Esophagus mucosa (tissue), 1 donor: ENCODE measurements at places on chromosomes 12 and 14. TPM values are rescaled to one million over a fixed set of nuclear protein-coding genes. Genes with fewer than 3 reads are reported as not detected.

- ATAC-seq, result no peak
Observed at GRCh38 chr12:92186038-92186470, 40.4 kb upstream of the BTG1 start.

- ATAC-seq, result no peak
Observed at GRCh38 chr14:25484235-25484634, 434.3 kb upstream of the STXBP6 start.

- no peak for ATAC-seq
Observed at GRCh38 chr14:99467336-99468078, 13.2 kb downstream of the SETD3 start.

Gene PLA2G1B
- not detected for total RNA-seq

GRCh38 chr14:68462683-68463082 lies 330.2 kb downstream of the ZFP36L1 start:
- no peak for ATAC-seq

DNA sequence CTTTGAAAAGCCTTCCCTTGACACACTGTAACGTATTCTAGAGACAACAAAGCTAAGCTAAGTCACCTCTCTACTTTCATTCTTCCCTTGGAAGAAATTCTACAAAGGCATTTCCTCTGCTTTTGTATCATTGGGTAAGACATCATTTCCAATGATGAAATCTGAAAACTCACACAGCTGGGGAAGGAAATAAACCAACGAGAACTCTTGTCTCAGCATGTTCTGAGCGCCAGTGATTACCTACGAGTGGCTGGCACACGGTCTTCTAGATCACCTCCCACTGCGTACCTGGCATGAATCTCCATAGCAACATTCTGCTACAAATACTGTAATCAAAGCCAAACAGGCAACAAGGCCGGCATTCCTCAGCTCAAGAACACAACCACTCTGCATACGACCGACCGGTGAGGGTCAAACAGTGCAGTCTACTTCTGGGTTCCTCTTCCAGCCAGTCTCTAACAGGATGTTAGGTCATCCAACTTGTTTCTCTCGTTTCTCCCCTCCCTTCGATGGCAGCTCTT lies 7.6 kb downstream of the VPS37B start:
- ATAC-seq, result peak; percentile 78

Gene TOX4
- total RNA-seq, result 70.6 TPM

GRCh38 chr12:69824966-69825560 lies at the start of gene MYRFL:
Gene MYRFL (plus strand): TSS chr12:69825227. CDS start chr12:69825518, 291 bp downstream.
- ATAC-seq, result no peak

DNA sequence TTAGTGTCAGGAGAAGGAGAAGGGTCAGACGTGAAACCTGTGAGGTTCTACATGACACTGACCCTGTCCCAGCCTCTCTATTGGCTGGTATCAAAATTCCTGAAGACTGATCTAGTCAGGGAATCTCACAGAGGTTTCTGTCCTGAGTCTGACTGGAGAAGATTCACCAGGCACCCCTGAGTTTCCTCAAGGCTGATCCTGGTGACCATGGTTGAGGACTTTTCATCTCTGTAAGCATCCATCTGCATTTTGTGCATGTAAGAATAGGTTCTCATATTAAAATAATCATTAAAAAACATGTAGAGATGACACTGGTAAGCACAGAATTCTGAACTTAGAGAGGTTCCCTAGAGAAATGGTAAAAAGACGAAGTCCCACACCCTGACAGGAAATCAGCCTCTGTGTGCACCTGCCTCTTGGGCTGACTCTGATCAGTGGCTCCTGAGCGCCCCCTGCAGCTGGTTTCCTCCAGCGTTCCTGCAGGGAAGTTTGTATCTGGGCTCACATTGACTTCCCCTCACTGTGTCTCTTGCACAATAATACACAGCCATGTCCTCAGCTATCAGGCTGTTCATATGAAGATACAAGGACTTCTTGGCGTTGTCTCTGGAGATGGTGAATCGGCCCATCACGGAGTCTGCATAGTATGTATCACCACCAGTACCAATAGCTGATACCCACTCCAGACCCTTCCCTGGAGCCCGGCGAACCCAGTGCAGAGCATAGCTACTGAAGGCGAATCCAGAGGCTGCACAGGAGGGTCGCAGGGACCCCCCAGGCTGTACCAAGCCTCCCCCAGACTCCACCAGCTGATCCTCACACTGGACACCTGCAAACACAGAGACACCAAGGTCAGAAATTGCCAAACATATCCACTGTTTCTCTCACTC lies 991.9 kb downstream of the TMEM121 start:
- ATAC-seq, result no peak

GRCh38 chr12:47882781-47883546 lies 21.8 kb downstream of the VDR start:
- peak; percentile 34 for ATAC-seq

DNA sequence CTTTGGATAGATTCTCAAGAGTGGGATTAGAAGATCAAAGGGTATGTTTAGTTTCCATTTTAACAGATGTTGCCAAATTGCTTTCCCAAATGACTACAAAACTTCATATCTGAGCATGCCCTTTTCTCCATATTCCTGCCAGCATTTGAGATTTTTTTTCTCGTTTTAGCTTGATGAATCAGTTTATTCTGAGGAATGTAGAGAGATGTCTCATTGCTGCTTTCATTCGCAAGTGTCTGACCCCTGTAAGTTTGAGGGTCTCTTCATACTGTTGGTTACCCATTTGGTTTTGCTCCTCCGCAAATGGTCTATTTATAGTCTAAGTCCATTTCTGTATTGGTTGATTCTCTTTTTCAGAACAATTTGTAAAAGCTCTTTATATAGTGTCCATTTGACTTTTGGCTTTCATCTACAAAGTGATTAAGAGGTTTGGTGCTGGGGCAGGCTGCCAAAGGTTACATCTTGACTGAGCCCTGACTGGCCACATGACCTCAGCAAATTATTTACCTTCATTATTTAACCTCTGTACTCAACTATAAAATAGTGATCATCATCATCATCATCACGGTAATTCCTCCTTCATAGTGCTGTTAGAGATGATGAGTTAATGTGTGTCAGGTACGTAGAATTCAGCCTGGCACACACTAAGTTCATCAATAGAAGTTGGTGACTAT lies 33.6 kb downstream of the HCAR2 start:
- no peak for ATAC-seq

DNA sequence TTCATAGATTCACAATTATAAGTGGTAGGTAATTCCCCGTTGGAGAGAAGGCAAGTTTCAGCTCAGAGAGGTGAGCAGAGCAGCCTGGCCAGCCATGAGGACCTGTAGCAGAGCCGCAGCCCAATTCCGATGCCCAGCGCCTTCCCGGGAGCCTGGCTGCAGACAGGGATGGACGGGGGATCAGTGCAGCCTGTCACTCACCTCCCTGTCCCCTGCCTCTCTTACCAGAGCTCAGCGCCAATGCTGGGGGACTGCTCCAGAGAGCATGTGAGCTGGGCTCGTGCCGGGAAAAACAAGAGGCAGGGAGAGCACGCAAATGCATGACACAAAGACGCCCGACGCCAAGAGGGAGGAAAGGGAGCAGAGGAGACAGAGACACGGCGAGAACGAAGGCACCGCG lies 231.9 kb downstream of the BCL11B start:
- no peak for ATAC-seq

DNA sequence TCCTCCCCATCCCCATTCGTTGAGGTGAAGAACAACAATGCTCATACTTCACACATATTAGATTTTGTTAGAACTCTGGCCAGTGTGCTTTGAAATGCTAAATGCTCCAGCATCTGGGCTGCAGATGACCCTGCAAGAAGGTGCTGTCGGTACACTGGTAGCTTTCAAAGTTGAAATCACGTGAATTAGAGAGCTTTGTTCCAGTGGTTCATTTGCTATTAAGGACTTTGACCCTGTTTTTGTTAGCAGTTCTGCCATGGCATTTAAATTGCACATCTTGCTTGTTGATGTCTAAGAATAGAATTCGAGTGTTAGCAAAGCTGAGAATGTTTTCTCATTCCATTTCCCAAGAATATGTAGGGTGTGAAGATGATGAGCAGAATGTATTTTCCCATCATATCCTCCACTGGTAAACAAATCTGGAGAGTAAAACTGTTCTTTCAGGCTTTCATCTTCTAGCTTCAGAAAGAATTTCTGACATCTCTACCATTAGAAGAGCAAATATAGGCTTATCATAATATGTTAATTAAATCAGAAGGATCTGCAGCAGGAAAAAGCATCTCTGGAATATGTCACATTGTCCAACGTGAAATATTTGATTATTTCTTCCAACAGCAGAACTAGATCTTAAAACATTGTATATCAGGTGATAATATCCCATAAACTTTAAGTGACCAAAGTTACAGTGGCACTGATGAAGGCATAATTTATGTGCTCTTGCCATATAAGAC lies 98.8 kb upstream of the PDE3A start:
- no peak for ATAC-seq

Gene CIDEB
- total RNA-seq, result 27.4 TPM

Gene SERPINA10
- total RNA-seq, result not detected

Gene KRT78
- total RNA-seq, result 291 TPM

Gene CLEC6A
- not detected for total RNA-seq

Gene SIX6
- total RNA-seq, result not detected

Gene DCP1B
- 5.2 TPM for total RNA-seq

GRCh38 chr12:131091413-131091975 lies 137.8 kb downstream of the ADGRD1 start:
- no peak for ATAC-seq

DNA sequence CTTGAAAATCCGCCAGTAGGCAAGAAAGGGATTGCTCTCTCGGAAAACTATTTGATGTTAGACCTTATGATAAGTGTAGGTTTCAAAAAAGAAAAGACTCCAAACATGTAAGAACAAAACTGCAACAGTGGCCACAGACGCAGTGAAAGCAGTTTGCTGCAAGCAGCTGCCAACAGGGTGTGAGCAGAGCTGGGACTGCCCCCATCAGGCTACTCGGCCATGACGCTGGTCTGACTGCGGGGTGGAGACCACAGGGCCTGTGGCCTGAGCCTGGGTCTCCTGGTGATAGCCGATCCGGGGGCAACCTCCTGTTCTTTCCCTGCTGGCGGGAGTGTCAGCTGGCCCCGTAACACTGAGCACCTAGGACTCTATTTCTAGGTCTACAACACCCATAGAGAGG lies 63.2 kb downstream of the AMN start:
- peak; percentile 73 for ATAC-seq

GRCh38 chr14:43406931-43407330 lies 1100.2 kb downstream of the FSCB start:
- ATAC-seq, result no peak

- ATAC-seq, result peak; percentile 63
Observed at GRCh38 chr12:62581288-62582064, 114.8 kb downstream of the MON2 start.

- ATAC-seq, result no peak
Observed at GRCh38 chr14:50974118-50974517, 29.8 kb upstream of the PYGL start.

- no peak for ATAC-seq
Observed at GRCh38 chr14:104927432-104927816, 2.7 kb downstream of the PLD4 start.
